Central memory CD4-positive, alpha-beta T cell (primary cell): ENCODE measurements at places on chromosomes 12 and 14.

- DNase-seq: no peak
Observed at GRCh38 chr12:133023566-133023965, 13.7 kb upstream of the ZNF84 start.

GRCh38 chr12:39116861-39117260 is 211.5 kb upstream of the CPNE8 start:
- no peak for DNase-seq

GRCh38 chr14:61153431-61153830 is 127.7 kb downstream of the TMEM30B start:
- DNase-seq: no peak

- no peak for DNase-seq
Observed at GRCh38 chr12:22399464-22400180, 65.1 kb upstream of the ST8SIA1 start.

- no peak for DNase-seq
Observed at GRCh38 chr14:84037593-84037992, 1492.4 kb upstream of the FLRT2 start.

- no peak for DNase-seq
Observed at GRCh38 chr14:68939181-68939892, 39.8 kb downstream of the ACTN1 start.

- DNase-seq: no peak
Observed at GRCh38 chr12:16884056-16884455, 278.1 kb upstream of the LMO3 start.

- DNase-seq: peak; percentile 50
Observed at GRCh38 chr12:92649511-92650227, 53.1 kb upstream of the PLEKHG7 start.

DNA sequence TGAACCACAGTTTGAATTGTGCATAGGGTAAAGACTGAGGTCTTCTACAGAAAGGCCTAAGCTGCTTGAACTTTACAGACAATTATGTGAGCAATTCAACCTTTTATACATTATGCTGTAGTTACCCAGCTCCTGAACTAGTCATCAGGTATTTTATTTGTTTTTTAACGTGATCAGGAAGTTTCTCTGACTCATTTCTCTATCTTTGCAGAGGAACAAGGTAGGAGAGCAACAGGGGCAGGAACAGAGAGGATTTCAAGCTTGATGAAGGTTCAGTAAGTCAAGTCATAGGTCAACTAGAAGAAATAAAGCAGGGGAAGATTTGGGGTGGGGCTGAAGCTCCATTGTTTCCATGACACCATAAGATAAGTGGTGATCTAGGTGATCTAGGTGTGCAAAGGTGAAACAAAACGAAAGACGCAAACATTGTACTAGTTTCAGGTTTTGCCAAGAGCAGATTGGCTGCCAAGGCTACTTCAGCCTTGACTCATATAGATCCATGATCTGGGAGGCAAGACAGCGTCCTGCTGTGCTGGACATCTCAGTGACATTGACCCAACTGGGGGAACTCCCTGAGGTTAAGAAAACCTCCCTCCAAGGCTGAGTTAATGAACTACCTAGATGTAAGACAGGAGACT is 198.1 kb downstream of the DAD1 start:
- DNase-seq: no peak

DNA sequence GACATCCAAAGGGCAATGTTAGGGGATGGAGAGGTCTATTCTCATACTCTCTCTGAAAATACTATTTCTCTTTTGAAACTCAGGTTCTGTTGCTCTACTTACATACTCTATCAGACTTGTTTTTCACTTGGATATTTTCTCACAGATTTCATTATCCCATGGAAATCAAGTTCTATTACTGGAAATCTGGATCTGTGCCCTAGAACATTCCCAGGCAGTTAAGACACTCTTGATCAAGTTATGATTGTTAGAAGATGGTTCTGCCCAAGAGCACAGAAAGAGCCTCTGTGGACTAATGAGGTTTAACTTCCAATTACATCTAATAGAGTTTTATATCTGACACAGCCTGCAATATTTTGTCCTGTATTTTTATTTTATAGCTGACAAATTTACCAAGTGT is 591.0 kb upstream of the ATP2B1 start:
- DNase-seq: no peak

DNA sequence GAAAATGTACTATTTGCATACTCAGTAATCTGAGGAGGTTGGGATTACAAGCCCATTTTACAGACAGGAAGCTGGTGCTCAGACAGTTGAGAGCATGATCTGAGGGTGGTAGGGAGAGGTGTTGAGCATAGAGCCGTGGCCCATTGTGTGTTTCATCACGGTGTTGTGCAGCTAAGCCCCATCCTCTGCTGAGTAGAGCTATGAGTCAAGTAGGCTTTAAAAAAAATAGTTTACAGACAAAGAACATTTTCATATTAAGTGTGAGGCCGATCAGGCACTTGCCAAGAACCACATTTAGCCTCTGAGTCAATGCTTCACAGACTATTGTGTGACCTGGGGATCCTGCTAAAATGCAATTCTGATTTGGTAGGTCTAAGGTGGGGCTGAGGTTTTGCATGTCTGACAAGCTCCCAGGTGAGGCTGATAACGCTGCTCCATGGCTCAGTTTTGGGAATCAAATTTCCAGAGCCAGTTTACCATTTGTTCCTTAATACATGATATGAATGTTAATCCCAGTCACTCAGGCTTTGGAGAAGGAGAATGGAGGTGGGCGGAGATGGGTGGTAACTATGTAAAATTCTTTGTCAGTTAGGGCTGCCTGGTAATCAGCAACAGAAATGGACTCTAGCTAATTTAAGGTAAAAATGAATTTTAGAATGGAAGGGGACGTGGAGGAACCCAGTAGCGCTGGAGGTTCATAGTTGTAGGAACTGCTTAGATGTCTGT is 22.2 kb downstream of the ZNF664 start:
- no peak for DNase-seq

- no peak for DNase-seq
Observed at GRCh38 chr12:47707905-47708543, 2.2 kb upstream of the RPAP3 start.

DNA sequence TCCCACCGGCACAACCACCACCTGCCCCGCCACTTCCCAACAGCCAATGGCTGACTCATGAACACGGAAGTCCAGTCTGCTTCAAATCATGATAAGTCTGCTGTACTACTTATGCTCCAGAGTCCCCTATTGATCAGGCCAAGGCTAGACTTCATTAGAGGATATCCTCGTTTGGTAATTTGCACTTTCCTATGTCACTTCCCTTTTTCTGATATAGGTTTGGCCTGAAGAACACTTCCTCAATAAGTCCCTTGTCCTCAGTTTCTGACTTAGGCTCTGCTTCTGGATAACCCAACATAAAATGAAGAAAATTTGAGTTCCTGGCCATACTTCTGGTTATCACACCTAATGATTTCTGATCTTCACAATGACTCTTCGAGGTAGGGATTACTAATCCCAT is 45.3 kb downstream of the IFNG-AS1 start:
- DNase-seq: no peak

DNA sequence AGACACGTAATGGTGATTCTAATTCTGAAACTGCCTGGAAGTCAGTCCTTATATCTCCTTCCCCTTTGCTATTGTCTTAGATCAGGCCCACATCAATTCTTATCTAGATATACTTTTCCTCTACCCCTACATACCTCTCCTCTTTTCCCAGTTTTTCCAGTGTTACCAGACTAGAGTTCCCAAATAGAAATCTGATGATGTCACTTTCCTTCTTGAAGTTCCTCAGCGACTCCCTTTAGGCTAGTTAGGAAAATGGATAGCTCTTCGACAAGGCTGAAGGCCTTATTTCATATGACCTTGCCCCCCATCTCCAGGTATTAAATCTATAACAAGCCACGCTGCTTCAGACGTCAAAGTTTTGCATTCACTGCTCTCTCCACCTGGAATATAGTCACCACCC is 201.1 kb upstream of the ATP2B1 start:
- no peak for DNase-seq

DNA sequence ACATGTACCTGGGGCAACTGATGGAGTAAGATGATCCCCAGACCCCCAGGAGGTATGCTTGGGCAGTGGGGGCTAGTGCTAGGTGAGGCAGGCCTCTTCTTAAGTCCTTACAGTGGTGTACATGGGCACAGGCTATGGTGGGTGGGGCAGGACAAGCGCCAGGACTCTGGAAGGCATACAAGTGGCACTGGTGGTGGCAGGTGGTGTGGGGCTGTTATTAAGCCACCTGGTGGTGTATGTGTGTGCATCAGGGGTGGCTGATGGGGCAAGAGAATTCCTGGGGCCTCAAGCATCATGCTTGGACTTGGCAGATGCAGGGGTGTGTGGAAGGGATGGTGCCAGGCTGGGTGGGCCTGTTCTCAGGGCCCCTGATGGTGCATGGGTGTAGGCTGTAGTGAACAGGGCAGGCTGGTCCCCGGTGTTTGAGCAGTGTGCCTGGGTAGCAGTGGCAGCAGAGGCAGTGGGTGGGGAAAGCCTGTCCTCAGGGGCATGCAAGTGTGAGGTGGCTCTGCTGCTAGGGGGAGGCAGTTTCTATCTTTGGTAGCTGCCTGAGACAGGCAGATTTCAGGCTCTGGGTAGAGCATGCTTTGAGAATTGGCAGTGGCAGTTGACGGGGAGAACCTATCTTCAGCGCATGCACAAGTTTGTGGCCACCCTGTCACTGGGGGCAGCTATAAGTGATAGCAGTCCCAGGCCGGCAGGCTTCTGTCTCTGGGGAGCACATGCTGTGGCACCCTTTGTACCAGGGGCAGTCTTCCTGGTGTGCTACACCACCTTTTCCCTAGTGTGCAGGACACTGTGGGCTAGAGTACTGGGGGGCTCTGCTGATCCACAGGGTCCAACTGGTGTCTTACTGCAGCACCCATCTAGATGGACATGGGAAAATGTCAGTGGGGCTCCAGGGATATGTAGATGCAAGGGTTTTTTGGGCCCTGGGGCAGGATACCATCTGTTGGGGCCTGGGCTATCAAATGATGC is 52.6 kb upstream of the ABCD2 start:
- DNase-seq: no peak

GRCh38 chr12:131987552-131987951 is 37.8 kb downstream of the EP400 start:
- no peak for DNase-seq

- no peak for DNase-seq
Observed at GRCh38 chr14:36515105-36515593, 4.9 kb downstream of the NKX2-1 start.

DNA sequence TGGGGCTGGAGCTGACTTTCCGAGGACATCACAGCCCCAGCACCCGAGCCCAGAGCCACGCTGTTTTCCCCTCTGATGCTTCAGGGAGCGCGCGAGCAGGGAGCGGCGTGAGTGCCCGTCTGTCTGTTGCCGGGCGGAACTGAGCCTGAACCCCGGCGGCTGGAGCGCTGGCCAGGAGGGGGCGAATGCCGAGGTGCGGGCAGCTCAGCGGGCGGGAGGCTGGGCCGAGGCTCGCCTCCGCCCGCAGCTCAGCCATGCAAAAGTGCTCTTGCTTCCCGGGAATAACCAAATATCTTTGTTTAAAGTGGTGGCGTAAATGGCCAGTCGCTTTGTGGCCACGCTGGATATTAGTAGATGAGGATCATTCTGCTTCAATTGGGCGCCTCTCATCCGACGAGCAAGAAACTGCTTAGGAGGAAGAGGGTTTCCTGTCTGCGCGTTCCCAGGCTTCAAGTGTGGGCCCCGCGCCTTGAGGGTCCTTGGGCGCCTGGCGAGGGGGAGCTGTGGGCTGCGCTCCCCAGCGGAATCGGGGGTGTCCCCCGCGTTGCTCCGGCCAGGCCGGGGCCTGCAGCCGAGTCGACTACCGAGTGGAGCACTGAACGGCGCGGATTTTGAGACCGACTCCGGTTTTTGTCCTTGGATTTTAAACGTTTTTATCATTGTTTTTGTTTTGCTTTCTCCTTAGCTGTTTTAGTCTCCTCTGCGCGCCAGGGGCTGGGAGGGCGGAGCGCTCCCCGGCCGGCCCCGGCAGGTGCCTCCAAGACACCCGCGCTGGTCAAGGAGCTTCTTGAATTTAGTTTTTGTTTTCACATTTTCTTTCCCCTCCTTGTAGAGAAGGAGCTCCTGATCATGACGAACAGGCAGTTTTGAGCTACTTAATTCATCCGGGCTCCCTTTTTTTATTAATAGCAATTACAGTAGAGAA is 831 bp upstream of the NKX2-1 start:
- no peak for DNase-seq

DNA sequence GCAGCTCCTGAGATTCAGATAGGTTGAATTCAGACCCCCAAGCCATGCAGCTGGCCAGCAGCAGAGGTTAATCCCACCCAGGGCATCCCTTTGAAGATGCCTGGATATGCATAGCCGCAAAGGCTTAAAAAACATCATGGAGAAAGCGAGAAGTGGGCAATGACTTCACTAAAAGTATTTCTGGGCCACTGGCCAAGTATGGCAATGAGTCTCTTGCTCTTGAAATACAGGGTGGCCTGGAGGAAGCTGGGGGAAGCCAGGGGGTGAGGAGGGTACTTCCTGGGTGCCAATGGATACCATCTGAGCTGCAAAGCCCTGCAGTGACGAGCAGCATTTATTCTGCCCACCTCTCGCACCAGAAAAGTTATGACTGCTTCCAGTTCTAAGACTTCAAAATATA is 539.3 kb upstream of the TBX3 start:
- no peak for DNase-seq

DNA sequence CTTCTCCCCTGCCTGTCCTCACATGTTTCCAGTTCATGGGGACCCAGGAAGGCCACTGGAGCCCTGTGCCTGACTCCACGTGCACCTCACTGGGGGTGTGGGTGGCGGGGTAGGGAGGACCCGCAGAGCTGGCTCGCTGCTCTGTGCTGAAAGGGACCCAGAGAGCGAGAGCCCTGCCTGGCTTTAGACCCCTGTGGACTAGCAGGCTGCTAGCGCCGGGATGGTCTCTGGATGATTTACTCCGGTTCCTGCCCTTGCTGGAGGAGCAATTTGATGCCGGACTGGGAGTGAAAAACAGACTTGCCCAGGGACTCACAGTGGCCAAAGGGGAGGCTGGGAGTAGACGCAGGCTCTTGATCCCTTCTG is 49.0 kb downstream of the NTF3 start:
- DNase-seq: no peak

GRCh38 chr14:49105956-49106355 is 480.2 kb downstream of the RPS29 start:
- no peak for DNase-seq

DNA sequence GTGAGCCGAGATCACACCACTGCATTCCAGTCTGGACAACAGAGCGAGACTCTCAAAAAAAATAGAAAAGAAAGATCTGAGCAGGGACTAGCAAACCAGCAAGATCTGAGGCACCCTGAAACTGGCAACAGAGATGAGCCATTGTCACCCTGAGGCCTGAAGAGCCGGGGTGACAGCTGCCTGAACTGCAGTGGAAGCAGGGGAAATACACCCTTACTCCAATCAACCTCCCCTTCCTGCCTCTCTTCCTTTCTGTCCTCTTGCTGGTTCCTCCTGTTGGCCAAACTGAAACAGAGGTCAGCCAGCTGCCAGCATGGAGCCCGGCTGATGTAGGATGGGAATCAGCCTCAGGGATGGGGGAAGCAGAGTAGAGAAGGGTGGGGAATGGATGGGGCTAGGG is 192.0 kb downstream of the CHST11 start:
- DNase-seq: no peak

- DNase-seq: no peak
Observed at GRCh38 chr14:101838476-101838875, 77.0 kb downstream of the PPP2R5C start.
